Stimulated activated CD8-positive, alpha-beta memory T cell treated with anti-CD3 and anti-CD28 coated beads, Interleukin-4, amount 100 ng/mL, for 1 hour (primary cell): ENCODE measurements at places on chromosomes 11 and 22.

DNA sequence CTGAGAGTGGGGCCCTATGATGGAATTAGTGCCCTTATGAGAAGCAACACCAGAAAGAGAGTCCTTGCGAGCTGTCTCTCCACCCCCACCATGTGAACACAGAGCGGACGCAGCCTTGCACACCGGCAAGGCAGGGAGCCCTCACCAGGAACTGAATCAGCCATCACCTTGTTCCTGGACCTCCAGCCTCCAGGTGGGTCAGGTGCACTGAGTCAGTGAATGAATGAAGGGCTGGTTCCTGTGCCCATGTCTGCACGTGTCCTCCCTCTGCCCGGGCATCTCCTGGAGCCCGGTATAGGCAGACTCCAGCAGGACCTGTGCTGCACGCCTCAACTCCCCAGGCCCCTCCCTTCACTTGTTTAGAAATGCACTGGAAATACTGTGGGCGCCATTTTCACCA is 54.9 kb downstream of the LINC01488 start:
- no peak for DNase-seq

DNA sequence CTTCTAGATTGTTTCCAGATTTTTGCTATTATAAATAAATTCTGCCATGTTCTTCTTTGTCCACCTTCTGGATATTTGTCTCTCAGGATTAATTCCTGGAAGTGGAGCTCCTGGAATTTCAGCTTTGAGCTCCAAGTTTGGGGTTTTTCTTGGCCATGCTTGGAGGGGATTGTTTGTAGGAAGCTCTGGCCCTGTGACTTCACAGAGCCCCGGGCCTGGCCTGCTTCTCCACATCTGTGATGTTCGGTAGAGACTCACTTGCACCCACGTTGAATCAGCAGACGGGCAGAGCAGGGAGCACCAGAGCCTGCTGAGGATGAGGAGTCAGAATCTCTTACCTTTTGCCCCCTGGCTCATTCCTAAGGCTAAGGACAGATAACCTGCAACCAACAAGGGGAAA is 35.7 kb downstream of the LRRC32 start:
- no peak for DNase-seq

GRCh38 chr11:95076981-95077380 is 10.3 kb downstream of the SRSF8 start:
- no peak for DNase-seq

- no peak for DNase-seq
These were observed 1.8 kb upstream of the EPS8L2 start for GRCh38 chr11:704228-704674.

GRCh38 chr11:1000357-1001278 is 35.9 kb downstream of the MUC6 start:
- no peak for DNase-seq

- DNase-seq = no peak
These were observed 25.5 kb upstream of the MALAT1 start for GRCh38 chr11:65473278-65473860.

DNA sequence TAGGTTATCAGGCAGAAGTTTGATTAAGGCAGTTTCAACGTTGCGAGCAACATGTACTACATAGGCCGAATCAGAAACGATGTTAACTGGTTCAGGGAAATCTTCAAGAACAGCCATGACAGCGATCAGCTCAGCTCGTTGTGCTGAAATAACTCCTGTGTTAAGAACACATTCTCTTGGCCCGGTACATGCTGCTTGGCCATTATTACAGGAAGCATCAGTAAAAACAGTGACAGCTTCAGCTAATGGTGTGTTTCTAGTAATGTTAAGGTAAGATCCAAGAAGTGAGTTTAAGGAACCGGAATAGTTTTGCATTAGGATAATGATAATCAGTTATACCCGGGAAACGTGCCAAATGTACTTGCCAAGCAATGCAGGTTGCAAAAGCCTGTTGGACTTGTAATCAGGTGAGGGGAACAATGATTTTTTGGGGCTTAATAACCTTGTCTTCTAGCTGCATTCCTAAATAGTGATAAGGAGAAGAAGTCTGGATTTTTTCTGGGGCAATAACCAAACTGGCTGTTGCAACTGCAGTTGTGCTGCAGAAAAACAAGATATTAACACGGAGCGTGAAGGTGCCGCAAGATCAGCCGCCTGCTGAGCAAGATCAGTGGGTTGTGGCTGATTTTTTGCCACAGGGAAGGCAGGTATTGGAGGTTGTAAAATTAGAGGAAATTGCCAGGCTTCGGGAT is 14.3 kb downstream of the OR52K1 start:
- DNase-seq = no peak

DNA sequence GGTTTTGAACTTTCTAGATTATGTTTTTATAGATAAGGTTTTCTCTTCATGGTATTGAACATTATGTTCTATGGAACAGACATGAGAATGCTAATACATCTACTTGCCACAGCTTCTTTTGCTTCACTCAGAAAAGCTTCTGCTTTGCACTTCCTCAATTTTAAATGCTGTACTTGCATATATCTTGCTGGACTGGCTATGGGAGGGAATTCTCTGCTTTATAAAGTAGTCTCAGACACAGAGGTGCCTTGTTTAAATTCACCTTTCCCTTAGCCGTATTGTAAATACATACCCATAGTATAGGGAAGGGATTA is 173.9 kb downstream of the DDX10 start:
- DNase-seq = no peak

- DNase-seq = no peak
These were observed 11.0 kb upstream of the IGSF9B start for GRCh38 chr11:133967599-133968238.

- no peak for DNase-seq
These were observed 981.5 kb downstream of the BRD1 start for GRCh38 chr22:48846200-48846599.

DNA sequence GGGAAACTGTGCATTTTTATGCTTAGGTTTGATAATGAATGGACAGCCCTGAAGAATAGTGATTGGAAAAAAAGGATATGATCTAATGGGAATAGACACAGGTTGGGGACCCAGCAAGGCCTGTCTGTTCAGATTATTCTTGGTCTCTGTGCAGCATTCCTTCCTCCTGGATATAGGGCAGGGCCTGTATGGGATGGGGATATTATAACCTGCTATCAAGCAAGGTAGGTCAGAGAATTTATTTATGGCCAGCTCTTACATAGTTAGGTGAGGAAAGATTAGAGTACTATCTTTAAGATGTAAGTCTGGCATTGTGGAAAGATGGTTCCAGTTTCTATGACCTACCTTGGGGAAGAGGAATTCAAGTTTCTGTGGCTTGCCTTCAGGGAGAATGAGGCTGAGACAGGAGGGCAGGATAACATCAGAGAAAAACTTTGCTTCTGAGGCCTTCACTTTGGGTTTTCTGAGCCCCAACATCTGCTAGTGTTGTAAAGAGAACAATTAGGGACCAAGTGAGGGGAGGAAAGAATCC is 8.5 kb upstream of the BIRC2 start:
- no peak for DNase-seq

- no peak for DNase-seq
These were observed 25.6 kb downstream of the PGA5 start for GRCh38 chr11:61266602-61267001.

DNA sequence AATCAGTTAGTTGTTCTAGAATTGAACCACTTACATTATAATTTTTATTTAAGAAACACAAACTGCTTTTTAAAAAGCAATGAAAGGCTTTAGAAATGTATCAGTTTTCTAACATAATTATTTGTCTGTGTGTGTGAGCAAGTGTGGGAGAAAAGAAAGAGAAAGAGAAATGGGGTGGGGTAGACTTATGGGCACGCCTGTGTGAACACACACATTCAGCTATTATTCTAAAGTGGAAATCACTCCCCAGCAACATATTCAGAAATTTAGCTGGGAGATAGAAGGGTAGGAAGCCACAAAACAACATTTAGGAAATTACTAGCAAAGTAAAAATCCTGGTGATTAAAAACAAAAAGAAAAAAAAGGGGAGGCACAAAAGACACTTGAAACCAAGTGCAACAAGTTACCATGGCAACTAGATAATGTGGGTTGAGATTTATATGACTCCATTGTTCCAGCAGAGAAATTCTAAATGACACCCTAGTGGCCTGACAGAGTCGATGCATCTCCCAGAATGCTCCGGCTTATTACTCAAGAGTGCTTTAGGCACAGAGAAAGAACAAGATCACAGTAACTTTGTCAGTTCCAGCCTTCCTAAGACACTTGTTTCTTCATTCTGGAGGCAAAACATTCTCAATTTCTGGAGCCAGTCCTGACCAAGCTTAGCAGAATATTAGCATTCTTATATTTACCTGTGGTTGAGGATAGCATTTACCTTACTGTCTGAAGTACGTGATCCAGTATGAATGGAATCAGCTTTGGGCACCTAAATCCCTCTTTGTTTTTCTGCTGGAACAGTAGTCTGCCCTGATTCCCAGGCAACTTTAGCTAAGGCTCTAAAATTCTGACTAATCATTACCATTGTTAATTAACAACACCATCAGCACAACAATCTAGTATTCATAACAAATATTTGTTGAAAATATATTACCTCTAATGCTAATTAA is 444.4 kb downstream of the DLG2 start:
- DNase-seq = no peak

DNA sequence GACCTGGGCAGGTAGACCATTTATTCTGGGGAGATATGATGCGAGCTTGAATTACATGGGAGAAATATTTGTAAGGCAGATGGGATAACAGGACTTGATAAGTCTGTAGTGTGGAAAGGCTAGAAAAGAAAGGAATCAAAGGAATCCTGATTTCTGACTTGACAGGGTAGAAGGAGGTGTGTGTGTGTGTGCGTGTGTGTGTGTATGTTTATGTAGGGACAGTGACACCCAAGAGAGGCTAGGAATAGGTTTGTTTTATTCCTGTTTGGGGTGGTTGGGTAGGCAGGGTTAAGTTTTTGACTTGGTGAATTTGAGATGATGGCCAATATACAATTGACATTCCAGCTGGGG is 390 bp upstream of the HTATIP2 start:
- DNase-seq = no peak

GRCh38 chr11:78622666-78623065 is 48.0 kb upstream of the NARS2 start:
- no peak for DNase-seq
